ENCODE measurements at places on chromosomes 11 and 22.

GRCh38 chr11:30423279-30423648 is 100.4 kb downstream of the ARL14EP start:
- no peak for DNase-seq

- no peak for DNase-seq
Measured at GRCh38 chr11:119065369-119065768, 2.2 kb upstream of the VPS11 start.

GRCh38 chr11:92845805-92846204 is 123.6 kb upstream of the MTNR1B start:
- DNase-seq, result no peak

DNA sequence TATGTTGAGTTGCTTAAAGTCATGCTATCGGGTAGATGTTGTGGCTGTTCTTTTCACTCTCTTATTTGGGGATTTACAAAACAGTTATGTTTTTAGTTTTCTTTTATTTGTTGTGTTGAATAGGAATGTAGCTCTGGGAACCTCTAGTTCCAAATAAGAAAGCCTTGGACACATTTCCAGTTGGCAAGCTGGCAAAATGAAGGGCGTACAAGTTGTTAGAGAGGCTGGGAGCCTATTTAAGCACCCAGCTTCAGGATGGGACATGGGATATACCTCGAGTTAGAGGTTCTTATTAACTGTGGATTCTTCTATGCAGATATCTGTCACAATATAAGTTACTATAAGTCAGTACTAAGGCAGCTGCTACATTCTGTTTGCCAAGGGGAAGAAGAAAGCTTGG is 22.8 kb downstream of the PPARA start:
- DNase-seq, result no peak

DNA sequence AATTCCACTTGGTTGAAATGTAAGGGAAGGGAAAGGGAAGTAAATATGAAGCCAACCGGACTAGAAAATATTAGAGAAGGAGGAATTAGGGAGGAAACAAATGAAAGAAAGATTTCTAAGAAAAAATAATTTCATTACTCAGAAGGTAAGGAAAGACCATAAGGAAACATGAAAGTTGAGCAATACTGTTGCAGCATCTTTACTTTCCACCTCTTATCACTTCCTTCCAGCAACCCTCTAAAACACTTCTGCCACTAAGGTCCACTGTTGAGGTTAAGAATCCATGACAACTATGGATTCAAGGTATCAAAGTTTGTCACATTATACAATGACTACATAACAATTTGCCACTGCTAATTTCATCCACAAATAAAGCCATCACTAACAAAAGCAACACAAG is 308.6 kb downstream of the DLG2 start:
- no peak for DNase-seq

All from left hindlimb (tissue), 1 donor.